H54 (cell line): ENCODE measurements at places on chromosomes 2 and 18.

GRCh38 chr2:25400576-25401216, 59.0 kb upstream of the DNMT3A start:
- DNase-seq: no peak

DNA sequence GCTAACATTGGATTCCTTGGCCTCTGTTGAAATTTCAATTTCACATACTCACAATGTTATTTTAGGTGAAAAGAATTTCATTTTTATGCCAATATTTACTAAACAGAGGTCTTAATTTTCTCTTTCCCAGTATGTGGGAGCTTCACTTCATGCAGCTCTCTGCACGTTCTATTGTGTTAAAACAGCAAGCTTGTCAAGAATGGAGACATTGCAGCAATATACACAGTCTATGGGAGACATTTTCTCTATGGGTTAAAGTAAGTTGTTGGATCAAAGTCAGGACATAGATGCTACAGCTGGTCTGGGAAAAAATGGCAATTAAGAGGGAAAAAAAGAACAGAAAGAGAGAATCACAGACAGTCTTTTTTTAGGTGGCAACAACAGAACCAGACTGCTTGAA, 70.4 kb upstream of the ARHGAP15 start:
- DNase-seq: no peak

GRCh38 chr2:24169023-24169422, 5.8 kb upstream of the FAM228A start:
- DNase-seq: no peak

- peak; percentile 35 for DNase-seq
Measured at GRCh38 chr2:156333951-156334495, 1.5 kb upstream of the NR4A2 start.

GRCh38 chr2:241796209-241796608, 12.8 kb upstream of the NEU4 start:
- no peak for DNase-seq

DNA sequence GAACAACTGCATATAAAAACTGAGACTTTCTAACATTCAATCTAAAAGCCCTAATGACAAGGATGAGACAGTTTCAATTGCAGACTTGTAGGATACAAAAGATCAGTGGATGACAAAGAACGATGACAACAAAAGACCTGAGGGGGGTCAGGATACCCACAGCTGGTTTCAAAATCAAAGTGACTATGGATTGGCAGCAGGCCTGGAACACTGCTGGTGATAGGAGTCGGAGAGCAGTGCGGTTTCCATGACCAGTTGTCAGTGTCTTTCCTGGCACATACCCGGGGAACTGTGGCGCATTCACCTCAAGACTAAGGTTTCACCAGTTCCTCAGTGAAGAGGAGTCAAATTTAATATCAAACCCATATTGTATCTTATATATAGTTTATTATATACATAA, 42.0 kb downstream of the EHD3 start:
- no peak for DNase-seq

GRCh38 chr2:151002959-151003600, 258.6 kb downstream of the RBM43 start:
- no peak for DNase-seq

GRCh38 chr18:8279781-8280330, 329.4 kb upstream of the RAB12 start:
- DNase-seq: no peak

DNA sequence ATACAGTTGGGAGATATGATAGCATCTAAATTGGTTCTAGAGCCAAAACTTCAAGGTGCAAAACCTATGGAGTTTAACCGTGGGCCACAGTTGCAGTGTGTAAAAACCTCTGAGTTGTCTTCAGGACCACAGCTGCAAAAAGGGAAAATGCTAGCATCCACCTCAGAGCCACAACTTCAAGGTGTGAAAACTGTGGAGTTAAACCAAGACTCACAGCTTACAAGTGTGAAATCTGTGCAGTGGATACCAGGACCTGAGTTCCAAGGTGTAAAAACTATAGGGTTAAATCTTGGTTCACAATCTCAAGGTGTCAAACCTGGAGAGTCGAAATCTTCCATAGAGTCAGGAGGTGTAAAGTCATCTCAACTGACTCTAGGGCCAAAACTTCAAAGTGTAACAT, 10.4 kb upstream of the ZNF512 start:
- DNase-seq: no peak

DNA sequence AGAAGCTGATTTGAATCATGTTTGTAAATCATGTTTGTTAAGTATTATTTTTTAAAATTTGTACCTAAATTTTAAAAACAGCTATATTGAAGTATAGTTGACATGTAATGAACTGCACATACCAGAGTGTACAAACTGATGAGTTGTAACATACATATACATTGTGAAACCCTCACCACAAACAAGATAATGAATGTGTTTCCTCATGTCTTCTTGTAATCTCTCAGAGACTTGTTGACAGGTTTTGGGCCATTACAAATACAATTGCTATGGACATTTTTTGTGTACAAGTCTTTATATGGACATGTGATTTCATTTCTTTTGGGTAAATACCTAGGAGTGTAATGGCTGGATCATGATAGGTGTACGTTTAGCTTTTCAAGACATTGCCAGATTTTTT, 21.5 kb downstream of the WDR43 start:
- no peak for DNase-seq

DNA sequence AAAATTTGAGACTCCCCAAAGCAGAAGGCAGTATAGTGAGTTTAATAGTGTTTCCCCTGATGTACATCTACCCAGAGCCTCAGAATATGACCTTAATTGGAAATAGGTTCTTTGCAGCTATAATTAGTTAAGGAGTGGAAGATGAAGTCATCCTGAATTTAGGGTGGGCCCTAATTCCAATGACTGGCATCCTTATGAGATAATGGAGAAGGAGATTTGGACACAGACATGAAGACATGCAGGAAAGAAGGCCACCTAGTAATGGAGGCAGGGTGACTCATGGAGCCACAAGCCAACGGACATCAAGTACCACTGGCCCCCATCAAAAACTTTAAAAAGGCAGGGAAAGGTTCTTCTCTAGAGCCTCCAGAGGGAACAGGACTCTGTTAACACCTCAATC, 308.9 kb downstream of the TXNL1 start:
- no peak for DNase-seq

GRCh38 chr18:75530566-75531211, 103.2 kb upstream of the SMIM21 start:
- no peak for DNase-seq

DNA sequence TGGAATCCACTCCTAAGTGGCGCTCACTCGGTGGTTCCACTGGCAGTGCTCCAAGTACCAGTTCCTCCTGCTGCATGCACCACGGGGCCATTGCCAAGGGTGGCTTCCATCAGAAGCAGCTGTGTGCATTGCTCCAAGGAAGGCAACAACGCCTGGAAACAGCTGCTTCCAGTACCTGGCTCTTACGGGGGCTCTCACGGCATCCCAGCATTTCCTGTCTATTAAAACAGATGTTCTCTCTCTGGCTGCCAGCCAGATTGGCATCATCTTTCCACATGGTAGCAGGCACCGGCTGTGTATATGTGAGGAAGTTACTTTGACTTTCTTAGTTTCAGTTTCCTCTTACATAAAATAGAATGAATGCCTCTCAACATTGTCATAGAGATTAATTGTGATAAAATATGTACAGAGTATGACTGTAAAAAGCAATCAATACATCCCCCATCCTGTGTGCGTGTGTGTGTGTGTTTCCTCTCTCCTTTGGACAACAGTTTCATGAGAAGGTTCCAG, 84.9 kb downstream of the CMPK2 start:
- no peak for DNase-seq

DNA sequence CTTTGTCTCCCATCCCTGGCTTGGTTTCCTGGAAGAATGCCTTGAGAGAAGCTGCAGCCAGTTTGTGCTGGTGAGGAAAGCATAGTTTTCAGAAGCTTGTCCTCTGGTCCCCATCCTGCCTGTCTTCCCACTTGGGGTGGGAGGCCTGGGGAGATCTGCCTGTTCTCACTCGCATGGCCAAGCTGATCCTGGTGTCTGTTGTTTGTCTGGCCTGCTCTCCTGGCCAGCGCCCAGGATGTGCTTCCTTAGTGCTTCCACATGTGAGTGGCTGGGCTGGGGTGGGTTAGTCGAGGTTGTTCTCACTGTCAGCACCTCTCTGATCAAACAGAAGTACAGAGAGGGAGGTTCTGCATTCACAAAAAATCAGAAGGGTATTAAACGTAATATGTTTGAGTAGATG, 49.5 kb downstream of the PTPRM start:
- no peak for DNase-seq

- DNase-seq: no peak
Measured at GRCh38 chr2:9167718-9168657, 38.6 kb upstream of the ASAP2 start.

DNA sequence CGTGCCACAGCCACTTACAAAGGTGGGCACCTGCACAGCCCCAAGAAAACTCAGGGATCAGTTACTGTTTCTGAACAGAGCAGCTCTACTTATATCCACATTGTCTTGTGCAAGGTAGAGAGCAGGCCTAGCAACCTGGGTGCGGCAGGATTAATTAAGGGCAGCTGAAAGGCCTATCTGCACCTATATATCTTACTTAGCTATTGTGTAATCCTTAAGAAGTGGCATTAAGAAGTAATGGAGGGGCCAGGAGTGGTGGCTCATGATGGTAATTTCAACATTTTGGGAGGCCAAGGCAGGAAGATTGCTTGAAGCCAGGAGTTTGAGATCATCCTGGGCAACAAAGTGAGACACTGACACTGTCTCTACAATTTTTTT, 12.8 kb upstream of the ARL5A start:
- no peak for DNase-seq

GRCh38 chr2:39265315-39265714, 21.5 kb upstream of the CDKL4 start:
- DNase-seq: no peak

DNA sequence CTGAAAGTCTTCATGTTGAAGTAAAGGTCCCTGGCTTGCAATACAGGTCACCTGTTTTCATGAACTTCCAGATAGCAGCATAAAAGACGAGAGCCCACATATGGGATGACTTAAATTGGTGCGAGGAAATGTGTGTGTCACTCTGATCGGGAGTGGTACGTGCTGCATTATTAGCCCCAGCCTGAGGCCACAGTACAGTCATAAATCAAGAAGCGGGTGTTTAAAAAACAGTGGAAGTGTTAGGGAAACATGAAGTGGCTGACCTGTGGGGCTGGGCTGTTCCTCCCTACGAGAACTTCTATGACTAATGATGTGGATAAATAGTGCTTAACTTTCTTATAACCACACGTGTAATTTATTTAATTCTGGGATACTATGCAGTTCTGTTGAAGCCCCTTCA, 24.4 kb downstream of the RDH14 start:
- DNase-seq: no peak

DNA sequence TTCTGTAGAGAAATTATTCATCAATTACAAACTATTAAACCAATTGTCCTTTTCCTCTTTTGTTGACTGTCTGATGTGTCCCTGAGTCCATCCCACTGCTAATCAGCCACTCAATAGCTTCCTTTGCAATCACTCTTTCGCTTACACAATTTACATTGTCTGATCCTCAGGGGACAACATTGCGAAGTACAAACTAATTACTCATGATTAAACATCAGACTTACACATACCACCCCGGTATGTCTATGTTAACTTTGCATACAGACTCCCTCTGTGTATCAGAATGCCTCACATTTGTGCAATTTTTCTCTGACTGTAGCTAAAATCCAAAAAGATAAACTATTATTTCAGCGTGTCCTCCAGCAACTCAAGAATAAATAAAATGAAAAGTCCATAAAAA, 264.4 kb upstream of the REV1 start:
- DNase-seq: no peak

GRCh38 chr2:218671097-218671653, 627 bp downstream of the RNF25 start:
- DNase-seq: no peak

GRCh38 chr2:9221223-9221622, 14.6 kb downstream of the ASAP2 start:
- no peak for DNase-seq

- DNase-seq: no peak
Measured at GRCh38 chr2:85221067-85221691, 88.0 kb downstream of the TCF7L1 start.

DNA sequence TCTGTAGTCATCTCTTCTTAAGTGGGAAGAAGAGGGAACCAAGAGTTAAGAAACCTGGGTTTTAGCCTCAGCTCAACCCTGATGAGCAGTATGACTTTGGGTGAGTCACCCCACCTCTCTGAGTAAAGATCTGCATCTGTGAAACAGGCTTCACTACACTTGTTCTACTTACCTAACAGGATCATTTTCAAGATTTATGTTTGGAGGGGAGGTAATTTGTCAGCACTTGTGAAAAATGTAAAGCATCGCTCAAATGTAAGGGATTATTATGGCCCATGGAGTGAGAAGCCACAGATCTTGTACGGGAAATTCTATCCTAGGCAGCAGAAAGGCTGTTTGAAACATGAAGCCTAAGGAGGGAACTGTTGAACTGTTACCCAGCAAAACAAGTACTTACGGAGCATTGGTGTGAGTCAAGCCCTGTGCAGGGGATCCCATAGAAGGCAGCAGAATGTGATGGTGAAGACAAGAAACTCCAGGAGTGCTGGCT, 160.6 kb downstream of the PRKCE start:
- DNase-seq: peak; percentile 50

DNA sequence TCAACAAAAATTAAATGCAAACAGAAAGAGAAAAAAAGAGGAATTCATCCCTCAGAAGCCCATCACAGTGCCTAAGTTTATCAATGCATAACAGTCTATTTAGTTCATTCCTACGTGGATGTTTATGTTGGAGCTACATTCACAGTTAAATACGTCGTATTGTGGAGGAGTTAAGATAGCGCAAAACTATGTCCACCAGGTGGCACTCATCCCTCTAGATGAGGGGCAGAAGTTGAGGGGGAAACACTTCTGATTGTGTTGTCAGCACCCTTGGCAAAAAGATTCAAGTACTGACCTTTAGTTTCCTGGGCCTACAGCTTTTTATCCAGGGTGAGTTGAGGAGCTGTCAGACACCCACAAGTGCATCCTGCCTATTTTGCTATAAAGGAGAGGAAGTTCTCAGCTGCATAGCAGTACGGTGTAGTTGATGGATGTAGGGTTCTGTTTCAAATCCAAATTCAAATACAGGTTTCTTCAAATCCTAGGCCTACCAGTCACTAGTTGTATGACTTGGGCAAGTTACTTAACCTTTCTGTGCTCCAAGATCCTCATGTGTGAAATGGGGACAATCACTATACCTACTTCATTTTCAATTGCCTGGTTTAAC, 26.8 kb upstream of the MYO1B start:
- no peak for DNase-seq

DNA sequence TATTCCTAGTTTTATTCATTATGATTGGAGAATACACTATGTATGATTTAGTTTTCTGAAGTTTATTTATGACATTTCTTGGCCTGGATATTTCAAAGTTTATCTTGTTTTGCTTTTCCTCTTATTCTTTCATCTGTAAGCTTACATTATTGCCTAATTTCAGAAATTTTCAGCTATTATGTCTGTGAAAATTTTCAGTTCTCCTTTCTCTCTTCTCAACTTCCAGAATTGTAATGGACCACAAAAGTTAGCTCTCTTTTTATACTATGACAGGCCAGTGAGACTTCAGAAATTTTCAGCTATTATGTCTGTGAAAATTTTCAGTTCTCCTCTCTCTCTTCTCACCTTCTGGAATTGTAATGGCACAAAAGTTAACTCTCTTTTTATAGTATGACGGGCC, 97.2 kb upstream of the SCN7A start:
- DNase-seq: no peak
